Muscle of arm (tissue), 14 donors: ENCODE measurements at places on chromosomes 1 and 21.

GRCh38 chr21:33660406-33660805 is 18.1 kb downstream of the ITSN1 start:
- DNase-seq: no peak

DNA sequence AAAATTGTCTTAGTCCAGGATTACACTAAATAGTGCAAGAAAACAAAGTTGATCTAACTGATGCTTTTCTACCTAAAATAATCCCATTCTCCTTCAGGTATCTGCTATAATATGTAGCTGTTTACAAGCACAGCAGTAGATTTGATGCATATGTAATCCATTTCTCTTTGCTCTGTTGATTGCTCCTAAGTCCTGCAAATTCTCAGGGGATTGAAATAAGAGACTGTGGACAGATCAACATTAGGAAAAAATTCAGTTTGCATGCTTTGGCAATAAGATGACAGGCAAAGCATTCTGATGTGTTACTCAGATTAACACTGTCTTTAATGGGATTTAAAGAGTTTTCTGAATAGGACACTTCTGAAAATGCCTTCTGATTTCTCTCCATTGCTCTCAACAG is 34.7 kb downstream of the RNF11 start:
- no peak for DNase-seq

DNA sequence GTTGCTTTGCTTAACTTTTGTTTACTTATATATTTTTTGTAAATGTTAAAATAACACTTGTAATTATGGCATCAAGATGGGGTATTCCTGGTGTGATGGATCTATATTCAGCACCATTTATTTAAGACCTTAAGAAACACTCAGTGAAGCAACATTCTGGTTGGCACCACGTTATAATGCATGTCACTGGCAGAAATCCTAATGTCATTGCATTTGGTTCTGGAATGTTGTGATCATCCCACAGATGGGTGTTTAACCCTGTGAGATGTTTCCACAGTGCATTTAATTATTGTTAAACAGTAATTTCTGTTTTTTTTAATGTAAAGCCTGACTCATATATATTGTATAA is 116.5 kb downstream of the NOS1AP start:
- DNase-seq: no peak

DNA sequence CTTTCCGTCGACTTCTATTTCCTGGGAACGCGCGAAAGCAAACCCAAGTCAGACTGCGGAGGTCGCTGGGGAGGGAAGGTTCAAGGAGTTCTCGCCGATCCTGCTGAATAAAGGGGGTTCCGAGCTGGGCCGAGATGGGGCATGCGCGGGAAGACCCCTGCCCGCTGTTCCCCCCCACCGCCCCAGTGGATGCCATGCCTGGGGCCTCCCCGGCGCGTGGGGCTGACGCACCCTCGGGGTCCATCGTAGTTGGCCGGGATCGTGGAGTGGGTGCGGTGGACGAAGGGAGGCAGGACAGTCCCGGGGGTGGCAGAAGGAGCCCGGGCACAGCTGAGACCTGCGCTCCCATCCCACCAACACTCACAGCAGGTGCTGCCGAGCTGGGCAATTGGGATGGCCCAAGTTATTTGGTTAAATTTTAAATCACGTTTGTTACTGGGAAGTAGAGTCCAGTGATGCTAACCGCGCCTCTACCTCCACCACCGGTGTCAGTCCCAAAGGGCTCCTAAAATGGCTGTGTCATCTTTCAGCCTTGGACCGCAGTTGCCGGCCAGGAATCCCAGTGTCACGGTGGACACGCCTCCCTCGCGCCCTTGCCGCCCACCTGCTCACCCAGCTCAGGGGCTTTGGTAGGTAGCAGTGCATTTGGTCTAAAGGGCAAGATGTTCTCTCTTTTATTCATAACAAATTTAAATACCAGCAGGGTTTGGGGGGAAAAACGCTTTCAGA is 801 bp downstream of the MX1 start:
- DNase-seq: peak; percentile 21

DNA sequence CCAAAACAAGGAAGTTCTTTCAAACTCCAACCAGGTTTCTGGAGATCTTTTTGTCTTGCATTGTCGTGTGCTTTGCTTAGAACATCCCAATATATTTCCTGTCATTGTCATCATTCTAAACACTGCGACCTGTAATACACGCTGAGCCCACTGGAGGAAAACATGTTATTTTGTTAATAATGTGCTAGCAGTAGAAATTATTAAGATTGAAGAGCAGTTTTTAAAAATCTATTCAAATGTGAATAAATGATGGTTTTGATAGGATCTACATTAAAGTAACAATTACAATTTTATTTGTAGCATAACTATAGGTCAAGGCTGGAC is 268.5 kb downstream of the PTPRC start:
- no peak for DNase-seq

GRCh38 chr1:166819974-166820373 is 19.3 kb upstream of the POGK start:
- no peak for DNase-seq

DNA sequence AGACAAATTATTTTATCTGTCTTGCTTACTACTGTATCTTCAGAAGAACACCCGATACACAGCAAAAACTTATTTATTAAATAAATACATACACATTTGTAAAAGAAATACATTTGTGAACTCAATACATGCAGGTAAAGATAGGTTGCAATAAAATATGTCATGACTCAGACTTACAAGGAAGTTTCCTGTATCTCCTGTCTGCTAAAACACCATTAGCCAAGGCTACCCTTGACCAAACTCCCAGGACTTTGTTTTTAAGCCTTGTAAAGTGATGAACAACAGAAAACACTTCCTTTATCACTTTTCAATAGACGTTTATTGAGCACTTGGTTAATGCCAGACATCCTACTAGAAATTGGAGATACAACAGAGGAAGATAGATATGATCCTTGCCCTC is 56.5 kb upstream of the HSD17B7 start:
- DNase-seq: no peak

DNA sequence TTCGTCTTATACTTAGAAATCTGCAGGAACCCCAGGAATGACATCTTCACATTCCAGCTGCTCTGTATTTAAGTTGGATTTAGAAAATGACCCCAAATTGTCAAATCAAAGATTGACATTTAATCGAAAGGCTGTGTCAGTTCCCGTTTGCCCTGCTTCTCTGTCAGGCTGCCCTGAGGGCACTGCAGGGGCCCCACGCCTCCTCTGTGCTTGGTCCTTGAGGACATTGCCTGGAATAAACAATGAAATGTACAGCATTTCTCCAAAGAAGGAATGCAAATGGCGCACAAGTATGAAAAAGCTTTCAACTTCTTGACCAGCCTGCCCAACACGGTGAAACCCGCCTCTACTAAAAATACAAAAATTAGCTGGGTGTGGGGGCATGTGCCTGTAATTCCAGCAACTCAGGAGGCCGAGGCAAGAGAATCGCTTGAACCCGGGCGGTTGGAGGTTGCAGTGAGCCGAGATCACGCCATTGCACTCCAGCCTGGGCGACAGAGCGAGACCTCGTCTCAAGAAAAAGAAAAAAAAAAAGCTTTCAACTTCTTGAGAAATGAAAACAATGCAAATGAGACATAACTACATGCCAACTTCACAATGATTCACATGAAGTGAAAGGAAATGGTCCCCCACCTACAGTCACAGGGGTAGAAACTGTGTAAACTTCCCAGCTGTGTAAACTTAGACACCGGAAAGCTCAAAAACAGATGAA is 3.0 kb downstream of the TMPRSS3 start:
- no peak for DNase-seq

GRCh38 chr1:196309386-196309785 is 298.9 kb downstream of the KCNT2 start:
- DNase-seq: no peak
